ENCODE measurements at places on chromosomes 12 and 14. TPM values are rescaled to one million over a fixed set of nuclear protein-coding genes. Genes with fewer than 3 reads are reported as not detected.
A peak's percentile ranks its signal among the peaks of the same experiment; 100 is the strongest.

The NPFF gene
- polyA plus RNA-seq, result not detected

- no peak for DNase-seq
Observed at GRCh38 chr14:55754471-55754870, 174.5 kb downstream of the KTN1 start.

GRCh38 chr14:49966304-49966809 lies 73.5 kb downstream of the ARF6 start:
- DNase-seq, result no peak

The KRT85 gene
- polyA plus RNA-seq, result not detected

DNA sequence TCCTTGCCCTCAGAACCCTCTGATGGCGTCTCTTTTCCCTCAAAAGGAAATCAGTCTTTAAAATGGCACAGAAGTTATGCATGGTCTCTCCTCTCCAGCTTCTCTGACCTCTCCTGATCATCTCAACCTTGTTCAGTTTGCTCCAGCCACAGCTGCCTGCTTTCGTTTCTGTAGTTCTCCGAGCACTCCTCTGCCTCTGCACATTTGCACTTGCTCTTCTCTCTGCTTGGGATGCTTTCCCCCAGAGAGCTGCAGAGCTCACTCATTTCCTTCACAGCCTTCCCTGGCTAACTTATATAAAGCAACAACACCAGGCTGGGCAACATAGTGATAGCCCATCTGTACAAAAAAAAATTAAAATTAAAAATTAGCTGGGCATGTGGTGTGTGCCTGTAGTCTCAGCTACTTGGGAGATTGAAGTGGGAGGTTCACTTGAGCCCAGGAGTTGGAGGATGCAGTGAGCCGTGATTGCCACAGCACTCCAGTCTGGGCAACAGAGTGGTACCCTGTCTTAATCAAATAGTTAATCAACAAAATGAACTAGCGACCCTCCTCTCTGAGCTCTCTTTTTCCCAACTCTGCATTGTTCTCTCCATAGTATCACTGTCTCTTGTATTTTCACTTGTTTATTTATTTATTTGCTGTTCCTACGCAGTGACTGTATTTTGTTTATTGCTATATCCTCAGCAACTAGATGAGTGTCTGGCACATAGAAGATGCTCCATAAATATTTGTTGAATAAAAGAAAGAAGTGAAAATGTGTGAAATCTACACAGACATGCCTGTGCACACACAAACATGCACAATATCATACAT lies 37.7 kb downstream of the PPFIBP1 start:
- DNase-seq, result no peak

The ASPG gene
- 0.05 TPM for polyA plus RNA-seq

The ART4 gene
- polyA plus RNA-seq, result 54.7 TPM

DNA sequence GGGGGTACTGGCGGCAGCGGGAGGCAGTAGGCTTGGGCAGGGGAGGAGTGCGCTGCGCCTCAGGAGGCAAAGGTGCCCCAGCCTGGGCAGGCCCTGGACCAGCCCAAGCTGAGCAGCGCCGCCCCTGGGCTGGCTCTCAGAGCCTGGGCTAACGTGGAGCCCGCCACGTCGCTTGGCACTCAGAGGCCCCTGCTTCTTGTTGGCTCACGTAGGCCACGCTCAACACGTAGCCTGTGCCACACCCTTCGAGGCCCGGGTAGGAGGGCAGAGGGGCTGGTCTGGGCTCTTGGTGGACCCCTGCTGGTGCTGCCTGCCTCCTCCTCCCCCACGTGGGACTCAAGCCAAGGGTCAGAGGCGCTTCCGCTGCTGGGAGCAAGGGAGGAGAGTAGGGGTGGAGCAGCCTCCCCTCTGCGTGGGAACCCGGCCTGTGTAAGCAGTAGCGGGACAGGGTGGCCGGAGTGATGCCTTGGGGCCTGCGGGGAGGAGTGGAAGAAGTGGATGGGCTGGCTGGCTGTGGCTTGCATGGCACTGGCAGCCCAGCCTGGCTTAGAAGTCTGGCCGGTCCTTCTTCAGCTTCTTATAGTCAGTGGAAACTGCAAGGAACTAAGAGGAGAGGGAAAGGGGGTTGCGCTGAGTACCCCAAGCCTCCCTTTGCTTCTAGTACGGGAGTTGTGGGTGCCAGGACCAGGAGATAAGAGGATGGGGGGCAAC lies 5.7 kb downstream of the SHMT2 start:
- peak; percentile 24 for DNase-seq

The IL22 gene
- not detected for polyA plus RNA-seq

The DHH gene
- 2.9 TPM for polyA plus RNA-seq

DNA sequence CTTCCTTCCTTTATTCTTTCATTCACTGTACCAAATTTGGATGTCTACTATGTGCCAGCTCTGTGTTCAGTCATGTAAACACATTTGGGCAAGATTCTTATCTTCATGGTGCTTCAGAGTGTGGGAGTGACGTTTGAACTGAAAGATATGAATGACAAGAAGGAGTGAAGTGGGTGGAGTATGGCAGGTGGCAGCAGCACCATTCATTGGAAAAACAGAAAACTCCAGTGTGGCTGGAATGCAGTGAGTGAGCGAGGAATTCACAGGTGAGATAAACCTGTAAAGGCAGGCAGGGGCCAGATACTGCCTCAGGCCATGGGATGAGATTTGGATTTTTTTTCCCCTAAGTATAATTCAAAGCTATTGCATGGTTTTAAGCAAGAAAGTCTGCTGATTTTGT lies 140.7 kb upstream of the CCDC198 start:
- no peak for DNase-seq

The SMOC1 gene
- polyA plus RNA-seq, result 0.94 TPM

The KLRG1 gene
- 15.9 TPM for polyA plus RNA-seq

The NTF3 gene
- not detected for polyA plus RNA-seq

The CCDC197 gene
- not detected for polyA plus RNA-seq

- DNase-seq, result no peak
Observed at GRCh38 chr12:121570467-121571283, 10.1 kb downstream of the KDM2B start.

DNA sequence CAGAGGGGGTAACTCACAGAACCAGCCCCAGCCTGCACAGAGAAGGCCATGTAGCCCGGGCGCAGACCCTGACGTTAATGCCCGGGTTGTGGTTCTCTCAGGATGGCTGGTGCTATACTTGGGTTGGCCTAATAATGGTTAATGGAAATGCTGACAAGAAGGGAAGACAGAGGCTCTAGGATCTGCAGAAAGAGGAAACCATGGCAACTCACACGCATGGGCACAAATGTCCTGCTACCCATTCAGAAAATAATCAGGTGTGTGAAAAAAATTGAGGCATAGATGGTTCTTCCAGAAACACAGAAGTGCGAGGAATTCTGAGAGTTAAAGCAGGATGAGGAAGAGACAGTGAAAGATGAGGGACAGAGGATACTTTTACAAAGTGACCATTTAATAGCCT lies 33.8 kb downstream of the APPL2 start:
- no peak for DNase-seq

GRCh38 chr14:45145214-45145613 lies 9.5 kb downstream of the FANCM start:
- DNase-seq, result no peak

The VPS29 gene
- 111 TPM for polyA plus RNA-seq

The PTCSC3 gene
- not detected for polyA plus RNA-seq

The FAM90A1 gene
- 0.13 TPM for polyA plus RNA-seq

DNA sequence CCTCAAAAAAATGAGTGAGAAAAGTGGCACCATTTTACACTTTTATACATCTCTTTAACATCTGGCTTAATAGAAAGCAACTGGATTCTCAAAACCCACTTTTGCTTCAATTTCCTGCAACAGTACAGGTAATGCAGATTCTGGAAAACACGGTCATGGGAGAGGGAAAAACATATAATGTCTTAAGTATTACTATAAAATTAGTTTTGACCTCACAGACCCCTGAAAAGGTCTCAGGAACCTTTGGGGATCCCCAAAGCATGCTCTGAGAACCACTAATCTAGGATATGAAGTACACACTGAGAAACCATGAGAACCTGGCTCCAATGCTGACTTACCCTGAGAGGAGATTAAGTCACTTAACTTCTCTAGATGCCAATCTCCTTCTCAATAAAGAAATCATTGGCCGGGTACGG lies 64.7 kb downstream of the PPP2R5E start:
- no peak for DNase-seq

The OASL gene
- 0.30 TPM for polyA plus RNA-seq

Measured in endothelial cell of umbilical vein (primary cell).